Activated CD8-positive, alpha-beta T cell treated with anti-CD3 and anti-CD28 coated beads, Interleukin-2, amount 10 ng/mL, durations not matched to agents 7 days and 5 days (primary cell): ENCODE measurements at places on chromosomes 2 and 18. TPM values are rescaled to one million over a fixed set of nuclear protein-coding genes. Genes with fewer than 3 reads are reported as not detected.
A peak's percentile ranks its signal among the peaks of the same experiment; 100 is the strongest.

DNA sequence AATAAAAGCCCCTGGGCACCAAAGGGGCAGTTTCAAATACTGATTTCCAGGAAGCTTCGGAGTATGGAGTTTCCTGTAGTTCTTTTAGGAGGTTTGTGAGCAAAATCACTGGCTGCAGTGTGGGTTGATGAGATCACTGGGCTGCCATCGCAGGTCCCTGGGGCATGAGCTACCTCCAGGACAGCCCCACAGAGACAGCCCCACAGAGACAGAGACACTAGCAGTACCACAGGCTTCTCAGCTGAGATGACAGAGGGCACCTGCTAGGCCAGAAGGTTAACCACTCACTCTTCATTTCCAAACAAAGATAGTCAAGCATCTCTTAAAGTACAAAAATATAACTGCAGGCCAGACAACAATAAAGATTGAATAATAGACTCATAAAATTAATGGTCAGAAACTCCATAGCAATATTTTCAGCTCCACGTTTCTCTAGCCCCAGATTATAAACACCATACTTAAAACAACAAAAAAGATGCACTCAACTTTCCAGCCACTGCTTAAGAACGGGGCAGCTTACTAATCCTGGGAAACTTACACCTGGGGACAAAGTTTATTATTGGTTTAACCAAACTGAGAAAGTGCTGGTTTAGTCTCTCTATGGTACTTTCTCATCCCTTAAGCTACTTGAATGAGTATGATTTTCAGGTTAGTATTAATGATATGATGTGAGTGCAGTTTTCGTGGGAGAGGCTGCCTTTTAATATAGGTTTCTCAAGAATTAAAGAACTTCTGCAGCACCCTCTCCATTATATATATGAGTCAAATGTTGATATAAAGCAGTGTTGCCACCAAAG, 11.6 kb downstream of the AFF3 start:
- no peak for DNase-seq

DNA sequence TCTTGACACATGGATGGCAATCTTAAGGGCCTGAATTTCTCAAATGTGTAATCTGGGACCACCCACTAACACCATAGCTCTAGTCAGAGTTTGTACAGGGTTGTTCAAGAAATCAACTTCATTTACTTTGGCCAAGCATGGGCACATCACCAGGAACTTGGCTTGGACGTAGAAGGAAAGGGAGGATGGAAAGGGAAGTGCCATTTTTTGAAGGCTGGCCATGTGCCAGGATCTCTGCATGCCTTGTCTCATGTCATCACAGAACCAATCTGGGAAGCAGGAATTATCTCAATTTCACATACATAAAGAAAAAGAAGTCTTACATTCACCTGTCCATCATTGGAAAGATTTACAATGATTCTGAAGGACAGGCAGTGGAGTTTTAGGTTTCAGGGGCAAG, 128.1 kb downstream of the ANTXR1 start:
- no peak for DNase-seq

DNA sequence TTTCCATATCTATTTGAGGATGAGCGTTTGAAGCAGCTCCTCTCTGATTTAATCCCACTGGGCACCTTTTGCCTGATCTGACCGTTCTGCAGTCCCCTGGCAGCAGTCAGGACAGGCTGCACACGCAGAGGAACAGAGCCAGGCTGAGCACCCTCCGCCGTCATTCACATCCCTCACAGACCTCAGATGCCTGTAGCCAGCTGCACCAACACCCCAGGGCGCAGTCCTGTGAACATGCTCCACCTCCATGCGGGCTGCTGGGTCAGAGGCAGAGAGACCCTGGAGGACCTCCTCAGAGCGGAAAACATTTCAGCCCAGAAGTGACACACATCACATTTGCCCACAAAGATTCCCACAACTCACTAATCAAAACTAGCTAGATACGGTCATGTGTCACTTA, 146.1 kb downstream of the SEPTIN10 start:
- DNase-seq: no peak

DNA sequence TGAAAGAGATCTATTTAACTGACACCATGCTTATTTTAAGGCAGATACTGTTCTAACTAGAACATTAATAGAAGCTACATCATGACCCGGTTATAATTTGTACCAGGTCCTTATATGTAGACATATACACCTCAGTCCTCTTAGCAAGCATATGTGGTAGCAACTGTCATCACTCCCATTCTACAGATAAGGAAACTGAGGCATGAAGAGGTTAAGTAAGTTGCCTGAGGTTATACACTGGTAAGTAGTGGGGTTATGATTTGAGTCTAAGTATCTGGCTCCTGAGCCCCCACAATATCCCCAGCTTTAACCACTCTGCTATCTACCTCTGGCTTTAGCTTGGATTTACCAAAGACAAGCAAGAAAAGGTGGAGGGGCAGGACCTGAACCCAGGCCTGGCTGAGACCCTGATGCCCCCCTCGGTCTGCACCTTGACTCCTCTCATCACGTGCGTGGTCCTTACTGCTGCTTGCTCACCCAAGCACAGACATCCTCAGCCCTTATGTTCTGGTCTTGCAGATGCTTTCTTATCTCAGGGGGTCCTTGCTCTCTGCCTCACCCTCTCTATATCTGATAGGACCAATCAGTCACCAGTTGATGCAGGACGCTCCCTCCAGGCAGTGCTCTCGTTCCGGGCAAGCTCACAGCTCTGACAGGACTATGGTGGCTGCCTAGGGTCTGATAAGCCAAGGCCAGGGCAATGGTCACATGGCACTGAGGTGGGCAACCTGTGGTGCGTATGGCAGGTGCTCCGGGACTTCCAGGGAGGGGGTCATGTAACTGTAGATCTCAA, 4.0 kb downstream of the DYSF start:
- no peak for DNase-seq

DNA sequence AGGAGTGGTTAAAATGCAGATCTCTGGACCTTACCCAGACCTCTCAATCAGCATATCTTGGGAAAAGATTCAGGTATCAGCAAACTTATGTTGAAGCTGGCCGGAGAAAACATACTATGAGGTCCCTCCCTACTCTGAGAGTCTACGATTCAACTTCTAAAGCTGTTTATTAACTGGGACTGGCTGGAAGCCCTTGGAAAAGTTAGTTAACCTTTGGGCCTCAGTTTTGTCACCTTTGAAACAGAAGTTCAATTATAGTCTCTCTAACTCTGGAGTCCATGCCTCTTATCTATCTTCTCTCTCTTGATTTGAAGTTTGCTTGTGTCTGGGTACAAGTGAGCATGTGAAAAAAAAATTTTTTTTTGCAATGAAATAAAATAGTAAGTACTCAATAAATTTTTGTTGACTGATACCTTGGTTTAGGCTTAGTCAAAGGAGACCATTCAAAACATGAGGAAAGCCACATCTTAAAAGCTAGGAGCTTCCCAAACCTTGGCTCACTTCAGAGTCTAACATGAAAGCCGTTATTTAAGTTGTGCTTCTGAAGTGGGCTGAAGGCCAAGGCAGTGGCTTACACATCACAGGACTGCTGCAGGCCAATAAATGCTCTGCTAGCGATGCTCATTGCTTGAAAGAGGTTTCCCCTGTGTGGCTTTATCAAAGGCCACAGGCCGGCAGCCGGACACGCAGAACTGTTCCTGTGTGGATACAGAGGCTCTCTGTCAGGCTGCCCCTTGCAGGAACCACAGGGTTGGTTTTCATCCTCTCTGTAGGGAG, 110.6 kb upstream of the FAM136A start:
- DNase-seq: no peak

DNA sequence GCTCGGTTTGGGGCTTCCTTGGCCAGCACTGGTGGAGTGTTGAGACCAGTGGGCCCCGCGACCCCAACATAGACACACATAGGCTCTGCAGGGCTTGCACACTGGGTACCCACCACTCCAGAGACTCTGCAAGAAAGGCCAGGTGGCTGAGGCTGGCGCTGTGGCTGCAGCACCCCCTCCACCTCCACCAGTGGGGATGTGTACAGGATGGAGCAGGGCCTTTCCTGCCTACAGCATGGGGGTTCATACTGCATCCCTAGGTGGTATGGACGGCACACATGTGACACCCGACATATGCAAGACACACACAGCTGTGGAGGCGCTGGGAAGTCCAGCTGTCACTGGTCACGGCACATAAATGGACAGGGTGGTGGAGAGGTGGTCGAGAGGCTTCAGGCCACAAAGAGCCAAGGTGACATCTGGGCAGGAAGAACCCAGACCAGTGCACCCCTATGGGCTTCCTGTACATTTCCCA, 1.3 kb downstream of the RNPEPL1 start:
- DNase-seq: peak; percentile 35

DNA sequence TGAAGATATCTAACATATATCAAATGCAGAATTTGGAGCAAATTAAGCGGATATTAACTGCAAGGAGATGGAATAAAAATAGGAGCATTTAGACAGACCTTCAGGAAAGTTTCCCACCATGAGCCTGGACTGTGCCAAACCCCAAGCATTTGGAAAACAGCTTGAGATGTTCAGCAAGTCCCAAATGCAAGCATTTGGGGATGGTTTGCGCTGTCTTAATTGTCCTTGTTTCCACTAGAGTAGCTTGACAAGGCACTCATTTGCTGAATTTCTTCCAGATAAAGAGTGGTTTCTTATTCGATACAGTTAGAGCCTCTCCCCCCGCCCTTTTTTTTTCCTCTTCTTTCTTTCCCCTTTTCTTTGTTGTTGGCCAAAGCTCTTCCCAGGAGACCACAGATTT, 77.1 kb upstream of the CDC42EP3 start:
- no peak for DNase-seq

GRCh38 chr2:235449568-235449967, 44.3 kb upstream of the AGAP1 start:
- no peak for DNase-seq

GRCh38 chr2:25615386-25615785, 58.0 kb downstream of the DTNB start:
- no peak for DNase-seq

- DNase-seq: peak; percentile 32
Measured at GRCh38 chr2:190277234-190278112, 42.2 kb downstream of the HIBCH start.

- peak; percentile 50 for DNase-seq
Measured at GRCh38 chr2:20422402-20423271, 24.2 kb upstream of the RHOB start.

GRCh38 chr2:176106581-176107539, at the start of gene HOXD11:
TSS of gene HOXD11 (plus strand) at chr2:176107280. CDS start at chr2:176107356, 76 bp downstream.
- DNase-seq: no peak

DNA sequence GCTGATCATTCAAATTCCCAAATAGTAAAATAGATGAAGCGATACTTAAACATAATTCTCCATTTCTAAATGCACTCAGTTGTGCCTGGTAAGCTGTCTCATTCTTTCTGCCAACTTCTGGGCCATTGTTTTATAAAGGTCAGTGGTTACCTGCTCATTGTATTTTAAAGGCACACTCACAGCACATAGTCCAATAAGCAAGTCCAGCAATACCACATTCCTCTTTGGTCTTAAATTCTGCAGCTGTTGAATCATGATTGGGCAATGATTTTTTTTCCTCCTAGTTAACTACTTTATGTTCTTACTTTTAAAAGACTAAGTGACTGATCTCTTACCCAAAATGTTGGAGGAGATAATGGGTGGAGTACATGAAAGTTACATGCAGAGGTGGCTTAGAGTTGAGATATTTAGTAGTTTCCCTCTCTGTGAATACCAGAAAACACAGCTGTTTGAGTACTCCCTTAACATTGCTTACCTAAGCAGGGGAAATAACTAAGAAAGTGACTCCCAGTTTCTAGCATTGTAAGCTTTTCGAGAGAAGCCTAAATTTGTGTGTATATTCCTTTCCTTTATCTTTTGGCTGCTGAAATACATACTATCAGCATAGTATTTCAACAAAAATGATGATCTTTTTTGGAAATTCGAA, 220.7 kb downstream of the CAMKMT start:
- no peak for DNase-seq

GRCh38 chr2:159728629-159729028, 16.3 kb downstream of the MARCHF7 start:
- no peak for DNase-seq

DNA sequence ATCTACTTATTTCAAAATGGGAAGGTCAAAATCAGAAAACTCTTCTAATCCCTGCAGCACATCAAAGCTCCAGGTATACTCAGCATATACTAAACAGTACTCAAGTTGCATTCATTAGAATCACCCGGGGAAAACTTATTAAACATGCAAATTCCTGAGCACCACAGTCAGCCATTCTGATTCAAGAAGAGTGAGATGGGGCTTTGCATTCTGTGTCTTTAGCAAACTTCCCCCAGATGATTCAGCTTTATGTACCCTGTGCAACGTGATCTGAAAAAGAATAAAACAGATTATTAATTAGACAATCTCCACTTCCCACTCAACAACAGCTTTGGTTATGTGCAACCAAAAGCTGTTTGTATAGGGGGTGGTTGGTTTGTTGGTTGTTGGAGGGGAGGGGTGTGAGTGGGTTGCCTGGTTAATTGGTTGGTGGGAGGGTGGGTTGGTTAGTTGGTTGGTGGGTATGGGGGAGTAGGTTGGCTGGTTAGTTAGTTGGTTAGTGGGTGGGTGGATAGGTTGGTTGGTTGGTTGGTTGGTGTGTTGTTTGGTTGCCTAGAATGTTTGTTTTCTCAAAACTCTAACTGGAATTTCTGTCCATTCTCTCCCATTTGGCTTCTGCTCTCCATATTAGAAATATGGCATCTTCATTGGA, 112.5 kb upstream of the AGAP1 start:
- no peak for DNase-seq

GRCh38 chr2:30527411-30527810, 80.4 kb downstream of the LCLAT1 start:
- no peak for DNase-seq

The KLHL29 gene
- 4.4 TPM for total RNA-seq

The LDLRAD4 gene
- 34.3 TPM for total RNA-seq

The CCDC74A gene
- total RNA-seq: 10.0 TPM

The SULT1C4 gene
- total RNA-seq: not detected

The PAIP2B gene
- 1.5 TPM for total RNA-seq

The FOXI3 gene
- not detected for total RNA-seq

The SRD5A2 gene
- total RNA-seq: not detected

The CAPN14 gene
- total RNA-seq: not detected

The TXNDC2 gene
- not detected for total RNA-seq

The AGXT gene
- total RNA-seq: not detected

The ACTG2 gene
- 0.81 TPM for total RNA-seq
